Upper lobe of left lung (tissue), 6 donors: ENCODE measurements at places on chromosomes 5 and 9. TPM values are rescaled to one million over a fixed set of nuclear protein-coding genes. Genes with fewer than 3 reads are reported as not detected.

DNA sequence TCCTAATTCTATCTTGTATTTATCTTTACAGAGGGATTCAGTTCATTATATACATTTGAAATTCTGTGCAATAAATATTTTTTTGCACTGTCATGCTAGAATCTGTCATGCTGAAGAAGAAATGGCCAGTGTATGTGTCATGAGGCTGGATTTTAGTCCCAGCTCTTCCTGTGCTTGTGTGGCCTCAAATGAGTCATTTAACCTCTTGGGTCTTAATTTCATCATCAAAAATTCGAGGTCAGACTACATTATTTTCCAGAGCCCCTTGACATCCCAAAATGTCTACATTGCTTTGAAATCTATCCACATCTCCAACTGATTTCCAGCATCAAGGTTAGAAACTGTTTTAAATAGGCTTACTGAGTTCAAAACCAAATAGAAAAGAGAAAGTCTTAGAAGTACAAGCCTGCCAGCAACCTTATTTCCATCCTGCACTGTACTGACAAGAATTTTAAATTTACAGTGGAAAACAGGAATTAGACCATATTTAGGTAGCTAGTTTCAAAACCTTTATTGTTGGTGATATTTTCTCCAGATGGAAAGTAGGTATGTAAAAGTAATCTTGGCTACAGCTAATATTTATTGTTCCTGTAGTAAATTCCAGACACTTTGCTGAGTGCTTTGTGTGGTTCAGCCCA is 96.7 kb upstream of the MAMDC2 start:
- no peak for DNase-seq

DNA sequence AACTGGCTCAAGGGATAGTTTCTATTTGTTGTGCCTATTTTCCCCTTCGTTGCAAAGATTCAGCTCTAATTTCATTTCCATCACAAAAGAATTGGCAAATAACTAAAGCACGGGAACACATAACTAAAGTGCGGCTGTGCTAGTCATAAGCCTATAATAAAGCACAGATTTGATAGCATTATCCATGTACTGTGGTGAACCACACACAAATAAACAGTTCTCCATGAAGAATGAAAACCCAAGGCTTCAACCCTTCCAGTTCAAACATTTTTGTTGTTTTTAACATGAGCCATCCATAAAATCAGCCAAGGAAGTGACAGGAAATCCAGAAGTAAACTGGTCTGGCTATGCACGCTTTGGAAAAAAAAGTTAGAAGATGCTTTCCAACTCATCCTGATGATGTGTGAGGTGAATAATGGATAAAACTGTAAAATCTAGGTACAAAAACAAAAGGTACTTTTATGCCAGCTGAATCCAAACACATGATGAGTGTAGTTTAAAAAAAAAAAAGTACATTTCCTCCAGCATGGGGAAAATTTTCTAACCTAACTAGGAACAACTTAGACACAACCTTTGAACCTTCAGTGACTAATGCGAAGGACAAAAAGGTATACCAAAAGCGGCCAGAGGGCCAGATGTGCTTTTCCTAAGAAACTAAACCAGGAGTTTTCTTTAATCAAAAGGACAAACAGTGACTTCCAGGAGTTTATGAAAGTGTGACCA is 10.2 kb downstream of the ZNF608 start:
- DNase-seq, result no peak

DNA sequence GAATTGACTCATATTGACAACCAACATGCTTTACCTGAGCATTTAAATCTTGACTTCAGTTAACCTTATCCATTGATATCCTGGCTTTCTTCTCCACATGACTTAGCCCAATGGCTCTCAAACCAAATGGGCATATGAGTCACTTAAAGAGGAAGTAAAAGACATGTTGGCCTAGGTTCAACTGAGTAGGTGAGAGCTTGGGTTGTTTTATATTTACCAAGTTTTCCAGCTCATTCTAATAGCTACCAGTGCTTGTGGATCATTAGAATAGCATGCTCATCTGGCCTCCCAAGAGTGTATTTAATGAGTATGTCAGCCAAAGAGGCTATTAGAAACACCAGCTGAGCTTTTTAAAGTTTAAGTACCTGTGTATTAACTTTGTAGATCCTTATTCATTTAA is 1049.0 kb downstream of the PTPRD start:
- DNase-seq, result no peak

- no peak for DNase-seq
Measured at GRCh38 chr5:9197881-9198260, 348.0 kb downstream of the SEMA5A start.

DNA sequence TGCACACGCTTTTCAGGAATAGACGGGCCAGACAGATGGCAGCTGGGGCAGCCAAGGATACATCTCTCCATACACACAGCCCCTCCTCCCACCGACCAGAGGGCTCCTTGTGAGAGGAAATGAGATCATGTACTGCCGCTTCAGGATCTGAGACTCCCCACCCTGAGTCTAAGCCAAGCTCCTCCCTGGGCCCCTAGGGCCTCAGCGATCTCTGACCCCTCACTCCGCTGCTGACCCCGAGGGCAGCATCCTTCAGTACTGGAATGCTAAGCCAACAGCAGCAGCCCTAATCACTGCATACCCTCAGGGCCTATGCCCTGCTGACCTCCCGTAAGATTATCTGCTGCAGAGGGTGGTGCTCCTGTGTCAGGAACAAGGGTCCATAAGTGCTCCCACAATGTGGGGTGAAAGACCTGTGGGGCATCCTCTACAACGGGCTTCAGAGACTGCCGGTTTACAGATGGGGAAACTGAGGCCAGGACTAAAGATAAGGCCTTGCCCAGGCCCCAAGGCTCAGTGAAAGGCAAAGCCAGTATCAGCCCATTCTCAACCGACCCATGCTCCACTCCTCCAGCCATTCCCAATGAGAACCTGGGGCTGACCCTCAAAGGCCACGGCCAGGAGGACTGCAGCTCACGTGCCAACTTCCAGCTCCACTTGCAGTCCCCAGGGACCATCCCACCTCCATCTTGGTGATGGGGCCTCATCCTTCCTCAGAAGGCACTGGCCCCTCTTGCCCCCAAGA is 37.5 kb downstream of the BICD2 start:
- DNase-seq, result peak; percentile 21

DNA sequence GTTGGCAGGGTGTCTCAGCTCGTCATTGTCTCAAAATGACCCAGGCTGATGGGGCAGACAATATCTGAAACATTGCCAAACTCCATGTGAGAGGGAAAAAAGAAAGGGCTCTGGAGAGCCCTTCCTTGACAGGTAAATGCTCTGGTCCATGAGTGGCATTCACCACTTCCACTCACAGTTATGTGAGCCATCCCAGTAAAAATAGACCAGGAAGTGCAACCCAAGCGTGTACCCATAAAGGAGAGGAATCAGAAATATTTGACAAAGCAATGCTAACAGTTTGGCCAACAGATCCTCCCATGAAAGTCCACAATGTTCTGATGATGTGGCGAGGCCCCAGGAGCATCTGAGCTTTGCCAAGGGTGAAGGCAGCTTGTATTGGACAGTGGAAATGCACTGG is 49.4 kb downstream of the ASTN2 start:
- no peak for DNase-seq

- DNase-seq, result no peak
Measured at GRCh38 chr5:150246429-150246828, 43.1 kb downstream of the CAMK2A start.

Gene THBS4
- total RNA-seq, result 3.9 TPM

Gene TLX3
- total RNA-seq, result not detected

Gene BAAT
- total RNA-seq, result not detected

Gene ORM2
- total RNA-seq, result 2.2 TPM
